ENCODE measurements at places on chromosomes 11 and 22.

DNA sequence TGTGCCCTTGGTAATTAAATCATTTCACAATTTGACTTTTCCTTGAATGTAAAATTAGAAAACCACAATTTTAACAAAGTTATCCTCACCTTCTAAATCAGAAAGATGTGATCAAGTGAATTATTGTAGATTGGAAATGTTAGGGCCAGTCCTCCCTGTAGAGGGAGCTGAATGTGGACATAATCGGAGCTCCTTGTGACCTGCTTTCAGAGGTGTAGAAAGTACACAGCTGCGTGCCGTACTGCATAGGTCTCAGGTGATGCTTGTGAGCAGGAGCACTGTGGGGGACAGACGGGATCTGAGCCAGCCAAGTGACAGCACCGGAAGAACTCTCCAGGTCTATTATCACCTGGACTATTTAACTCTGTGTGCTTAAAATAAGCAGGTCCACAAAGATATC is 338.0 kb downstream of the AASDHPPT start:
- DNase-seq: no peak

GRCh38 chr11:78841456-78842060 is 266.9 kb upstream of the NARS2 start:
- no peak for DNase-seq

GRCh38 chr11:64529559-64530520 is 61.2 kb upstream of the SLC22A12 start:
- no peak for DNase-seq

- DNase-seq: no peak
Measured at GRCh38 chr11:88188251-88188931, 13.1 kb upstream of the RAB38 start.

DNA sequence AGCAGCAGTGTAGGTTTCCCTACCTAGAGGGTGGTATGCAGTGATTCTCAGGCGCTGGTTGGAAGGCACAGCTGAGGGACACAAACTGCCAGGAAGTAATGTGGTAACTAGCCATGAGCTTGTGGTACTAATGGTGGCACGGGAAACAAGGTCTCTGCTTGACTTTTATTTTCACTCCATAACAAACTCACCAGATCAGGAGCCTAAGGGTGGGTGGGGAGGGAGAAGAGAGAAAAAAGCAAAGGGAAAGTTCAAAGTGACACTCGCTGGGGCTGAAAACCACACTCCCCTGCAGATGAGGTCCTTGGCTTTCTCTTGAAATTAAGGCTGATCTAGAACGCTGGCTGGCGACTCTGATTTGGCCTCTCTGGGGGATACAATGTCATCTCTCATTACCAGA is 22.0 kb downstream of the TRAF6 start:
- no peak for DNase-seq

DNA sequence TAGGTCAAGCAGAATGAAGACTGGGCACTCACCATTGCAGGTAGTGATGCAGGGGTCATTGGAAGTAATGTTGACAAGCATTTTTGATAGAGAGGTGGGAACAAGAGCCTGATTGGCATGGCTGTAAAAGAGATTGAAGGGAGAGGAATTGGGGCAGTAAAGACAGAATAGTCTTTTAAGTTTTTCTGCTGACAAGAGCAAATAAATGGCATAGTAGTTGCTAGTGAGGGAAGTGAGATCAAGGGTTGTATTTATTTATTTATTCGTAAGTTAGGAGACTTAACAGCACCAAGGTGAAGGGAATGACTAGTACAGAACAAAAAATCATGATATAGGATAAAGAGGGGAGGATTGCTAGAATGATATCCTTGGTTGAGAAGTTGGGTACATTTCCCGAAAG is 11.0 kb downstream of the SYT9 start:
- DNase-seq: no peak

- no peak for DNase-seq
Measured at GRCh38 chr11:85682330-85683305, 3.4 kb downstream of the CCDC89 start.

- DNase-seq: no peak
Measured at GRCh38 chr11:77202941-77203900, 75.2 kb downstream of the MYO7A start.

- no peak for DNase-seq
Measured at GRCh38 chr11:118079491-118079890, 2.6 kb downstream of the TMPRSS4 start.

DNA sequence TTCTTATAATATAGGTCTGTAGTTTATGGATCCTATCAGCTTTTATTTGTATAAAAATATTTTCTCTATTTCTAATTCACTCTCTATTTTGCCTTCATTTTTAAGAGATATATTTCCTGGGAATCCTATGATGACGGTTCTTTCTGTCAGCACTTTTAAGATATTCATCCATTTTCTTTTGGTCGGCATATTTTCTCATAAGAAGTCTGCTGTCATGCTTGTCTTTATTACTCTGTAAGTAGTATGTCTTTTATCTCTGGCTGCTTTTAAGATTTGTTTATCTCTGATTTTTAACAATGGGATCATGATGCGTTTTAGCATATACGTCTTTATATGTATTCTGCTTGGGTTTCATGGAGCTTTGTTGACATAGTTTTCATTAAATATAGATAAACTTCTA is 175.5 kb downstream of the SNX19 start:
- DNase-seq: no peak

DNA sequence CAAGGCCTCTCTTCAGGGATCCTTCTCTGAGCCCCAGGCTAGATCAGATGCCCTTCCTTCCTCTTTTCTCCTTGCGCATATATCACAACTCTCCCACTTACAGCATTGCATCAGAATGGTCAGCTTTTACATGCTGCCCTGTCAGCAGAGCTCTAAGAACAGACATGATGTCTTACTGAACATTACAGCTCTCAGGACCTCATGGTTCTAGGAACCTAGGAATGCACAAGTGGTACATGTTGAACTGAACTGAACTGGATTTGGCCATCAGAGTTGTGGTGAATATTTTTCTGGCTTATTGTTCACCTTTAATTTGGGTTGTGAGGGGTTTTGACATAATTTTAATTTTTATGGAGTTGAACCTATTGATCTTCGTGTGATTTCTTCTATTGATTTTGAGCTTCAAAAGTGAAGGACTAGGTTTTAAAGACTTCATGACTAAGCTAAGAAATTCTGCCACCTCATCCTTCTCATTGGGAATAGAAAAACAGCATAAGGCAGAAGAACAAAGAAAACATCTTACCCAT is 37.7 kb upstream of the SPON1 start:
- peak; percentile 39 for DNase-seq

DNA sequence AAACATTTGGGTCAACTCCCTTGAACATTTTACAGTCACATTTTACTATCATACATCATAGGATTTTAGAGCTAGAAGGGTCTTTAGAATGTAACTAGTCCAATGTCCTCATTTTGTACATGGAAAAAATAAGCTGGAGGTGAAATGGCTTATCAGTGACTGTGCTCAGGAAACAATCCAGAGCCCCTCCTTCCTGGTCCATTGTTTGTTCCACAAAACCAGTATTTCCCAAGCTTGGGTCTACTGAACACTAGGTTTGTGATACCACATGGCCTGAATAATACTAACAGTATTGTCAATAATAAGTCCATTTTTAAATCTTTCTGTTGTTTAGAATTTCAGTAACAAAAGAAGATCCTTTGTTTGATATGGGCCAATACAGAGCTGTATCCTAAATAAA is 27.1 kb downstream of the PDGFD start:
- DNase-seq: no peak

DNA sequence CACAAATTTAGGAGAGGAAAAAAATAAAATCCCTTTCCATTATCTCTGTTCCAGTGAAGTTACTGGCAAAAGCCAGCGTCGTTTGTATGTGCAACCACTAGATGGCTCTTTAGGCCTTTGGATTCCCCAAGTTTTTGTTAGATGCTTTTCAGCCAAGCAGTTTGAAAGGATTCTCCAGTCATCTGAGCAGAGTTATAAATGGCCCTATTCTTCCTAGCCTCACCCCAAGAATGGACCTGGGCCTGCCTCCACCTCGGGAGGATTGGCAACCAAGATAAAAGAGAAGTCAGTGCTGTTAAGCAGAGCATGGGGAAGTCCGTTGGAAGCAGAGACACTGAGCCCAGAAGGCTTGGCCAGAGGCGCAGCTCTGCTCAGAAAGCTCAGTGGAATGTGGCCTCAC is 15.4 kb downstream of the FAM181B start:
- no peak for DNase-seq

DNA sequence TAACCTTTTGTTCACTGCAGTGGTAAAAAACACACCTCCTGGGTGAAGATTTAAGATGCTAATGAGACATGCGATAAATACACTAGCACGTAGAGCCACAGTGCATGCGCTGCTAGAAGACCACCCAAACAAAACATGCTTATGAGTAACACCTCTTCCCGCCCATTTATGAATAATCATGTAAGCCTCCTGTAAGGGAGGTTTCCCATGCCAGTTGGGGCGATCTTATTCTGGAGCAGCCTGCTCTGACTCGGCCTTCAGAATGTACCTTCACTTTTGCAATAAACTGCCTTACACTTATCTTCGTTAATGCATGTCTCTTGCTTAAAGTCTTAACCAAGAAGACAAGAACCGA is 18.1 kb upstream of the SCARF2 start:
- no peak for DNase-seq

GRCh38 chr11:74474316-74474715 is 7.0 kb upstream of the KCNE3 start:
- DNase-seq: no peak

- DNase-seq: no peak
Measured at GRCh38 chr11:127873478-127873877, 713.9 kb downstream of the ETS1 start.

DNA sequence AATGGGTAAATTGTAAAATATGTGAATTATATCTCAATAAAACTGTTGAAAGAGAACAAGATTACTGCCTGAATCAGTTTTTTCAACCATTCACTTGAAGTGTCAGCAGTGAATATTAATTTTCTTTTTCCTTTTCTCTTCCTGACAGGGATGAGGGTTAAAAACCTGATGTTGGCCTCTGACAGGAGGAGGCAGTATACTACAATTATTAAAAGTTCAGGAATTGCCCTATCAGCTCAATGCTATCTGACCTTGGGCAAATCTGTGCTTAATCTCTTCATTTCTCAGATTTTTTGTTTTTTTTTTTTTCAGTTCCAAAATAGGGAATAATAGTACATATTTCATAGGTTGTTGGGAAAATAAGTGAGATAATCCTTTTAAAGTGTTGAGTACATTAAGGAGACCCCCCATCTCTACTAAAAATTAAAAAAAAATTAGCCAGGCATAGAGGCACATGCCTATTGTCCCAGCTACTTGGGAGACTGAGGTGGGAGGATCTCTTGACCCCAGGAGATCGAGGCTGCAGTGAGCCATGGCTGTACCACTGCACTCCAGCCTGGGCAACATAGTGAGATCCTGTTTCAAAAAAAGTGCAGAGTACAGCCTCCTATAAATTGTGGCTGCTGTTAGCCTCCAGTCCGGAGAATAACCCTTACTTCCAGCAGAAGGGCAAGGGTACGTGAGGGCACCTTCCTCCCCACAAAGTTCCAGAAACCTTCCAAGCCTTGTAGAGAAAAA is 48.8 kb downstream of the TRIM44 start:
- DNase-seq: no peak

DNA sequence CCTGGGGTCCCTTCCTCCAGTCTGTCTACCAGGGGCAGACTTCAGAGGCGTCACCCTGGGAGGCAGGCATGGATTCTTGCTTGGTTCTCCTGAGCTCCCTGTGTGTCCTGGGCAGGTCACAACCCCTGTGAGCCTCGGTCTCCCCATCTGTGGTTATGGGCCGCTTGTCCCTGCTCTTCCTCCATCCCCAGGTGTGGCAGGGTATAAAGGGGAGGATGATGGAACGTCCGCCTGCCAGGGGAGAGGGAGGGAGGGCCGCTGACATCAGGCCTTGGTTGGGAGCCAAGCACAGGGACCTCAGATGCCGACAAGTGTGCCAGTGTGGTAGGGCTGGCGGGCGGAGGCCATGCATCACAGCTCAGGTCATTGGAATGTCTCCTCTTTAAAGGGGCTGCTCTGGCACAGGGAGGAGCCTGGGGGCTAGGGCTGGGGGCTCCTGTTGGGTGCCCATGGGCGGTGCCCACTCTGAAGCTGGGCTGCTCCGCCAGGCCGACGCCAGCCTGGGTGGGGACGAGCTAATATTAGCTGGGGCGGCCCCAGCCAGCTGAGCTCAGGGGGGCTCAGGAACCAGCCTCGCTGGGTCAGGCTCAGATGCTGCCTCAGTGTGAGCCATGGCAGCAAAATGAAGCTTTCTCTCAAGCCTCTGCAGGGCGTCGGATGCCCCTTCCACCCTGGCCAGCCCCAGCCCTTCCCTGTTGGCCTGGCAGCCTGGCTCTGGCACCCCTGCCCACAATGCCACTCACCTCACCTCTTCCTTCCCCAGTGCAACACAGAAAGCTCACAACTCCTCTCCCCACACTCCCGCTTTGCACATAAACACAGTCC is 12.8 kb downstream of the KCNC1 start:
- DNase-seq: no peak

GRCh38 chr11:27616711-27617110 is 83.5 kb downstream of the BDNF start:
- no peak for DNase-seq

- no peak for DNase-seq
Measured at GRCh38 chr11:97722065-97722464, 1298.7 kb upstream of the CNTN5 start.

DNA sequence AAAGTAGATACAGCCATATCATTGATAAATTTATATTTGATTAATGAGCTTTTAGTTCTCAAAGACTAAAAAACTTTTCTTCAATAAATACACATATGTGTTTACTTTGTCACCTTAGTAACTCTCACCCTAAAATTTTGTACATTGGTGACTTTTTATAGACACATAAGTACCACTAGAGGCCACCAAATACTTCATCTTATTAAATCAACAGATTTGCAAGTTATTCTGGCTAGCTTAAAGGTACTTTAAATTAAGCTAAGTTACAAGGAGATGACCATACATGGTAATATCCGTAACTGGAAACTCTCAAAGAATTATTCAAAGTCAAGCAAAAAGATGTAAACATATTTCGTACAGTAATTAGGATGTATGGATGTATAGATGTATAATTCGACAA is 112.2 kb downstream of the SBF2 start:
- DNase-seq: no peak

DNA sequence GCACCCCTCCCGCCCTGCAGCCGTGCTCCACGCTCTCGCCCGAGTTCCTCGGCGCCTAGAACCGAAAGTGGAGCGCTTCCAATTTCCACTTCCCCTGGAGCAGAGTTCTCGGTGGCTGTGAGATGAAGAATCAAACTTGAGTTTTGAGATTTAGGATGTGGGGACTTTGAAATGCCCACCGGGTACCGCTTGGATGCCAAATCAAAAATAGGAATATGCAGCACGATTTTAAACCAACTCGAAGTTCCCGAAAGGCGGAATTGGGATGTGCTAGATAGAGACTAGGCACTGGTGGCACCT is 569 bp downstream of the POLA2 start:
- no peak for DNase-seq

Data from SIG-M5 (cell line).